ENCODE measurements at places on chromosomes 7 and 10.

GRCh38 chr7:50335795-50336754 is 31.6 kb downstream of the IKZF1 start:
- peak; percentile 82 for DNase-seq

GRCh38 chr7:418636-419280 is 100.9 kb downstream of the PDGFA start:
- no peak for DNase-seq

- DNase-seq, result no peak
Measured at GRCh38 chr7:45021604-45022296, 21.7 kb downstream of the CCM2 start.

DNA sequence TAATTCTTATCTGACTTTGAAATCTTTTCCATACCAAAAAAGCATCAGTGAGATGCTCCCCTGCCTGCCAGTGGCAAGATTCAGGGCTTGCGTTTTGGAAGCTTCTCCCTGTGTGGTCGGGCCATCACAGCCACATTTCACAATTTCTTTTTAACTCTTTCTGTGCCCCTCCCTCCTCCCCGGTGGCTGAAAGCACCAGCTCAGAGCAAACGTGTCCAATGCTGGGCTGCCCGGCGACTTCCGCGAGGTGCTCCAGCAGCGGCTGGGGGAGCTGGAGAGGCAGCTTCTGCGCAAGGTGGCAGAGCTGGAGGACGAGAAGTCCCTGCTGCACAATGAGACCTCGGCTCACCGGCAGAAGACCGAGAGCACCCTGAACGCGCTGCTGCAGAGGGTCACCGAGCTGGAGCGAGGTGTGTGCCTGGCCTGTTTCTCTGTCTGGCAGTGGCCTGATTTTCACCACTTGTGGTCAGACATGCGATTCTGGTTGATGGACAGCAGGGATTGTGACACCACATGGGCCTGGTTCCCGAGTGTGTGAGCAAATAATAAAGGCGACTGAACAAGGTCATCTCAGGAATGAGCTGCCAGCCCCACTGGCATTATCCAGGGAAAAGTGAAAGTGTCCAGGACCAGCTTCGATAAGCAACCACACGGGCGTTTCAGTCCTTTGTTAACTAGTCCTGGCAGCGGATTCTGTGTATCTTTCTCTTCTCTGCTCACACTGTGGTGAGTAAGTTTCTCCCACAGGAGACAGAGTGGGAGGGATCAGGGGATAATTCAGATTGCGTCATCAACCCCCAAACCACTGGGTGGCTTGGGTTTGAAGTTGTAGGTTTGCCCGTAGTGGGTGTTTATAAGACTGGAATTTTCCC is 2.6 kb downstream of the NPTX2 start:
- DNase-seq, result no peak

DNA sequence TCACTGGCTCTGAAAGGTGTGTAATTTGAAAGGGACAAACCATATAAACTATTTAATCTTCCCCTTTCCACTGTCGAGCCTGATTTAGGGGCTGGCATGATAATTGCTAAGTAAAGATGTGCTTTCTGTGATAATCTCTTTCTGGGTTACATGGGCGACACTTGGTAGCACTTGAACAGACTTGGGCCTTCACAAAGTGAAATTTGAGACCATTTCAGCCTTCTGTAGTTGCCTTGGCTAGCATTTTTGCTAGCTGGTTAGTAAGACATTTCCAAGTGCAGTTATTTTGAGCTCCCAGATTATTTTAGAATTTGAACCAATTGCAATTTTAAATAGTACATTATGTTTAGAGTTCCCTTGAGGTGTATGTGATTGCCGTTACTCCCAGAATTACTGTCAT is 432.7 kb upstream of the GALNT17 start:
- DNase-seq, result no peak

GRCh38 chr10:86344714-86345161 is 21.9 kb downstream of the GRID1 start:
- no peak for DNase-seq

GRCh38 chr7:151472644-151473380 is 32.9 kb upstream of the CRYGN start:
- DNase-seq, result no peak

DNA sequence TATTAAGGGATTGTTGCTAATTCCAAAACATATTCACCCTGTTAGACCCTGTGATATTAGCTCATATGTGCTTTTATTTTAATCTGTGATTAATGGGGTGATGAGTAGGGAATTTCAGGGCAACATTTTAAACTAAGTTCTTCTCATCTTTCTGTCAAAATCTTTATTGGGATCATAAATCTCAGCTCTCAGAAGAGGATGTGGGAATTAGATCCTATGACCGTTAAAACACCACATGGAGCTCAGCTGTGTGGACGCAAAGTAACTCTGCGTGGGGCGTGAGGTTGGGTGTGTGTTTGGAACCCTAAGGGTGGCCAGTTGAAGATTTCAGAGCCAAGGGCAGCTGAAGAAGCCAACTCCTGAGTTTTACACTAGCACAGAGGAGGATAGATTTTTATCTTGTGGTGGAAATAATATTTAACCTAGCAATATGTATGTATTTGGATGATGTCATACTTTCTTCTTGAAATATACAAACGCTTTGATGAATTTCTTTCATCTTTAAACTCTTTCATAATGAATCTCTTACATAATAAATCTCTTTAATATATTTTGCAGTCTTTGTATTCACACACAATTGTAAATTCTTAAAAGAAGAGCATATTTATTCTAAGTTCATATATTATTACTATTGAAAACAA is 64.4 kb downstream of the EPDR1 start:
- no peak for DNase-seq

DNA sequence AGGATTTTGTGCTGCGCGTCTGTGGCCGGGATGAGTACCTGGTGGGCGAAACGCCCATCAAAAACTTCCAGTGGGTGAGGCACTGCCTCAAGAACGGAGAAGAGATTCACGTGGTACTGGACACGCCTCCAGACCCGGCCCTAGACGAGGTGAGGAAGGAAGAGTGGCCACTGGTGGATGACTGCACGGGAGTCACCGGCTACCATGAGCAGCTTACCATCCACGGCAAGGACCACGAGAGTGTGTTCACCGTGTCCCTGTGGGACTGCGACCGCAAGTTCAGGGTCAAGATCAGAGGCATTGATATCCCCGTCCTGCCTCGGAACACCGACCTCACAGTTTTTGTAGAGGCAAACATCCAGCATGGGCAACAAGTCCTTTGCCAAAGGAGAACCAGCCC is 3.3 kb downstream of the PIK3CG start:
- no peak for DNase-seq

GRCh38 chr7:135709508-135709907 is 18.5 kb downstream of the SLC13A4 start:
- no peak for DNase-seq

- no peak for DNase-seq
Measured at GRCh38 chr10:12656518-12657142, 307.3 kb downstream of the CAMK1D start.

DNA sequence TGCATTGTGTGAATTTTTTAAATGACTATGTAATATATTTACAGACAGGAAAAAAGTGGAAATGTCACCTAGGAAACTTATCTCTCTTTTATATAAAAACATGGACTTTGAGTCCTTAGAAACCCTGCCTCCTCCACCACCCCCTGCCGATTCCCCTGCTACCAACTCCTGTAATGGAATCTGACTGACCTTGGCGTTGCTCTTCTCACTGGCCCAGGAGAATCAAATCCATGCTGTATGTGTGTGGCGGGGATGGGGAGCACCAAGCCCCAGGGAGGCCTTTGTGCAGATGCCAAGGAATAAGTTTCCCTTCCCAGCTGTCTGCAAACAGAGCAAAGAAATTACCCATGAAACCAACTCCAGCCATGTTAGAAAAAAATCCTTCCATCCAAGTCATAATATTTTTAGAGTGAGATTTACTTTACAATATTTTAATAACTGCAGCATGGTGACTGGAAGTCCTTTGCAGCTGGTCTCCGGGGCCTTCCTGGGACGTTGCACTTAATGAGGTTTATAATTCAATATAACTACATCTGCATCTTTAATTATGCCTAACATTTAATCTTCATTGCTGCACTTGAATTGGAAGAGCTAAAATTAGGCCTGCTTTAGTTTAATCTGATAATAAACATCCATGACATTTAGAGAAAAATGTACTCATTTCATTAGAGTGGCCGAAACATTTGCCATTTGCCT is 111.4 kb upstream of the CACUL1 start:
- no peak for DNase-seq

- no peak for DNase-seq
Measured at GRCh38 chr10:91690412-91690811, 57.5 kb upstream of the PPP1R3C start.

GRCh38 chr7:135193615-135194081 is 17.7 kb downstream of the WDR91 start:
- DNase-seq, result no peak

- no peak for DNase-seq
Measured at GRCh38 chr10:3255075-3255474, 82.5 kb upstream of the PITRM1 start.

- DNase-seq, result peak; percentile 24
Measured at GRCh38 chr7:20064974-20065862, 152.0 kb downstream of the MACC1 start.

DNA sequence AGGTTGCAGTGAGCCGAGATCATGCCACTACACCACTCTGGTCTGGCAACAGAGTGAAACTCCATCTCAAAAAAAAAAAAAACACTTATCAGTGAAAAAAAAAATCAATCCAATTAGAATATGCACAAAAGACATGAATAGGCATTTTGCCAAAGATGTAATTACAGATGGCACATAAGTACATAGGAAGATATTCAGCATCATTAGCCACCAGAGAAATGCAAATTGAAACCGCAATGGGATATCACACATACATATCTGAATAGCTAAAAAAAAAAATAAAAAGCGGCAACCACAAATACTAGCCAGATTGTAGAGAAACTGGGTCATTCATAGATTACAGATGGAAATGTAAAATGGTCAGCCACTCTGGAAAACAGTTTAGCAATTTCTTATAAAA is 1310.8 kb downstream of the XPNPEP1 start:
- DNase-seq, result no peak

DNA sequence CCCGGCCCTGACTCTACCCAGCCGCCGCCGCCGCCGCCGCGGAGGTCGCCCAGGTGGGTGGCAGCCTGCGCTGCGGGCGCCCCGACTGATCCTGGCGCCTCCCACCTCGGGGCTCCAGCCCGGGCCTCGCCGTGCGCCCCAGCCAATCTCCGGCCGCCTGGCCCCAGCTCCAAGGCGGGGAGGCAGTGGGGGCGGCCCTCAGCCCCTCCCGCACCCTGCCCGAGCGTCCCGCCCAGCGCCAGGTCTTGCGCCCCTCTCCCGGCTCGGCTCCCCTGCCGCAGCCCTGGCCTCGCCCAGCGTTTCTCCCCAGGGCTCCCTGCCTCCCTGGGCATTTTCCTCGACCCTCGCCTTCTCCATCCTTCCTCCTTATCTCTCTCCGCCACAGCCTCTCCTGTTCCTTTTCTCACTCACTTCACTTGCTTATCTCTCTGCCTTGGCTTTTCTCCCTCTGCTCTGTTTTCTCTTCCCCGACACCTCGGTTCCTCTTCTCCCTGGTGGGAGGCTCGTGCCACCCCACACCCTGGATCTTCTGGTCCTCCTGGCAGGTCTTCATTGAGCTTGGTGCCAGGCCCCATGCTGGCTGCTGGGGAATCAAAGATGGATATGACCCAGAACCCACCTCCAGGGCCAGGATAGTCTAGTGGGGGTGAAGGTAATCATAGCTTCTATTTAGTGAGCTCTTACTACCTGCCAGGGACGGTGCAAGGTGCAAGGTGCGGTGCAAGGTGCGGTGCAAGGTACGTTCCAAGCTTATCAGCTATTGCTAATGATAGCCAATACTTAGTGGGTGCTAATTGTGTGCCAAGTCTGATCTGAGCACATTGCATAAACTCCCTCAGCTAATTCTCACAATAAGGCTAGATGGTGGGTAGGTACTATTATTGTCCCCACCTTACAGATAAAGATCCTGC is at the start of gene SFRP5:
SFRP5 (minus strand) TSS at position 87 of the 911 bp plus-strand sequence. CDS start 166 bp downstream, outside the sequence.
- no peak for DNase-seq

GRCh38 chr10:102299873-102300272 is 54.5 kb downstream of the GBF1 start:
- DNase-seq, result no peak

DNA sequence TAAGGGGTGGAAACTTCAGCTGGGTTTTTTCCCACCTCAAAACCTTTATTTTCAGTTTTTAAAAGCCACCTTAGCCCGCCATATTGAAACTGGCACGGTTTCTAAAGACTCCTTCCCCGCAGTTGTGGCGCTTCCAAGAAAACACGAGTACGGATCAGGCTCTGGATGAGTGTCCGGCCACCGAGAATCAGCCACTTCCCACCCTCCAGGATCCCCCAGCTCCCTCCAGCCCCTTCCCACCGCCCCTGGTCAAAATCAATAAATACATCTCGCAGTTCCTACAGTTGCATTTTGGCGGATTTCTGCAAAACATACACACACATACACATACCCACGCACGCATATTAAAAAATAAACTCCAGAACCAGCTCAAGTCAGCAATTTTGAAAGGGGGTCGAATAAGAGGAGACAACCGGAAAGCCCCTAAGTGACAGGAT is 1.1 kb downstream of the SFMBT2 start:
- DNase-seq, result peak; percentile 69

- no peak for DNase-seq
Measured at GRCh38 chr7:91784469-91784868, 96.0 kb downstream of the MTERF1 start.

GRCh38 chr7:44581879-44582603 is at the start of gene TMED4:
TSS of gene TMED4 (minus strand) at chr7:44582231. CDS start at chr7:44582206, 25 bp downstream.
- DNase-seq, result peak; percentile 100

GRCh38 chr10:29257106-29257783 is 31.6 kb upstream of the LYZL1 start:
- DNase-seq, result no peak

- DNase-seq, result no peak
Measured at GRCh38 chr7:108340856-108341411, 115.3 kb downstream of the NRCAM start.

- no peak for DNase-seq
Measured at GRCh38 chr10:32149252-32149955, 93.2 kb upstream of the KIF5B start.

- no peak for DNase-seq
Measured at GRCh38 chr7:22653951-22654350, 73.0 kb upstream of the IL6 start.

DNA sequence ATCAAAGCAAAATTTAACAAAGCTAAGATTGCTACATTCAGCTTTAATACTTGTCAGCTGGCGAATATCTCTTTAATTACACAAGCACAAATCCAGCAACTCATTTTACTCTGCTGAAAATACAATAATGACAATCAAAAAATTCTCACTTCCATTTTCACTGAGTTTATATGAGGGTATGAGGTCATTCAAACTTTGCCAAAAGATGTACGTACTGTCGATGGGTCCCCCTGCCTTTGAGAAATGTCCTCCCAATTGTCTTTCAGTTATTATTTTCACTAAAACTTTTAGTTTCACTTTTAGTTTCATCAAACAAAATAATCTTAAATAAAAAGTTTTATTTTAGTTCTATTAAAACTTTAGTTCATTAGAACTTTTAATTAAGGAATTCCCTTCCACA is 159.5 kb upstream of the WDR11 start:
- no peak for DNase-seq

- no peak for DNase-seq
Measured at GRCh38 chr7:69814421-69814962, 216.2 kb downstream of the AUTS2 start.

GRCh38 chr7:92116949-92117348 is 17.3 kb downstream of the CYP51A1 start:
- no peak for DNase-seq

- no peak for DNase-seq
Measured at GRCh38 chr10:103818105-103818504, 37.3 kb downstream of the SH3PXD2A start.
